HuH-7 (cell line): ENCODE measurements at places on chromosomes 7 and 10.
A peak's percentile ranks its signal among the peaks of the same experiment; 100 is the strongest.

DNA sequence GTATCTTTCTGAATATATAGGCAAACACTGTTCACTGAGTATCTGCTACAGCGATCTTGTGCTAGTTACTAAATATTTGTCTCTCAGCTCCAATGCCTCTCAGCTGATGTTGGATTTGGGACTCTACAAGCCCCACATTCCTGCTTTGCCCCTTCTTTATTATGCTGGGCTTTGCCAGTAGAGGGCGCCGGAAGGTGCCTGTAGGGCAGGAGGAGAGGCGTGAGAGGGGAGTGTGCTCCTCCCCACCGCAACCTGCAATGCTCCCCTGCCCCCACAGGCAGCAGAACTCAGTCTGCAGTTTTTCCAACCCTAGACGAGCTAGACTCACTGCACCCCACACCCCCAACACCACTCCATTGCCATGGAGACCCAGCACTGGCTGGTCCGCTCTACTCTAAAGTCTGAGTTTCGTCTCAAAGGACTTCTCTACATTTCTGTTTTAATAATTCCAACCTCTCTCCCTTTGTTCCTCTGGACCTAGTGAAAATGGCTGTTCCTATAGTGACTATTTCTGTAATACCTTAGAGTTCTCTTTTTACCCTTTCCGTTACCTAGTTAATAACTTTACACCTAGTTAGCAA, 337.6 kb downstream of the CCSER2 start:
- DNase-seq = peak; percentile 37

DNA sequence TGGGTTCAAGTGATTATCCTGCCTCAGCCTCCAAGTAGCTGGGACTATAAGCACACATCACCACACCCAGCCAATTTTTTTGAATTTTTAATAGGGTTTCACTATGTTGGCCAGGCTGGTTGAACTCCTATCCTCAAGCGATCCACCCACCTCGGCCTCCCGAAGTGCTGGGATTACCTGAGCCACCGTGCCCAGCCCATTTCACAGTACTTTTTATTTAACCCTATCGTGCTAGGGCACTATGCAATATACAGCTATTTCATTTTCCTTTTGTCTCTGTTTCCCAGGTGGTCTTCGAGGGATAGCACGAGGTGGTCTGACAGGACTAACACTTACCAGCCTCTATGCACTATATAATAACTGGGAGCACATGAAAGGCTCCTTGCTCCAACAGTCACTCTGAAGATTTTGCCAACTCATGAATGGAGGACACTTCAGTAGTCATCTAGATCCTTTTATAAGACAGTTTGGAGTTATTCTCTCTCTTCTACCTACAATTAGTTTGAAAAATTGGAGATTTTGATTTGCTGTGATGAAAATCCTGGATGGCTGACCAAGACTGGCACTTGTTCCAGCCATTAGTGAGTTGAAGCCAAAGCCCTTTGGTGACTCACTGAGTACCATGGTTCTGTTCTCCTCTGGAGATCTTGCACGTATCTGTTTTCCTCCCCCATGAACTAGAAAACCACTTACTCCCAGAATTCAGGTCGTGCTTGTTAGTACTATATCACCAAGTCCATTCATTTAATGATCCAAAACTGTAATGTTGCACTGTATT, 27.3 kb downstream of the NCOA4 start:
- no peak for DNase-seq

- peak; percentile 63 for DNase-seq
Measured at GRCh38 chr10:47361293-47361692, 13.1 kb downstream of the RBP3 start.

DNA sequence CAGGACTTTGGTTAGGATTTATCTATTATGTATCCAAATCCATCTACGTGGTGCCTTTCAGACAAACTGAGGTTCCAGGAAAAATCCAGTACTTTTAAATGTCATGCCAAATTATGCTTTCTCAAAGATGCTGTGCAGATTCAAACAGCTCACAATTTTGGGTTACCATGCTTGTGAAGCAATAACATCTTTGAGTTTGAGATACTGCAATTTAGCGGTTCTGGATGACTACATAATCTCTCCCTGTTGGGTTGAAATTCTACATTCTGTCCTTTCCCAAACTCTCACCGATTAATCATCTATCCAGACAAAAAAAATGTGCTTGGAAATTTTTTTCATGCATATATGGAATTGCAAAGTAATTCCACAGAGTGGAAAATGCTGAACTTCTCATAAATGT, 3.5 kb downstream of the RHOBTB1 start:
- DNase-seq = no peak

DNA sequence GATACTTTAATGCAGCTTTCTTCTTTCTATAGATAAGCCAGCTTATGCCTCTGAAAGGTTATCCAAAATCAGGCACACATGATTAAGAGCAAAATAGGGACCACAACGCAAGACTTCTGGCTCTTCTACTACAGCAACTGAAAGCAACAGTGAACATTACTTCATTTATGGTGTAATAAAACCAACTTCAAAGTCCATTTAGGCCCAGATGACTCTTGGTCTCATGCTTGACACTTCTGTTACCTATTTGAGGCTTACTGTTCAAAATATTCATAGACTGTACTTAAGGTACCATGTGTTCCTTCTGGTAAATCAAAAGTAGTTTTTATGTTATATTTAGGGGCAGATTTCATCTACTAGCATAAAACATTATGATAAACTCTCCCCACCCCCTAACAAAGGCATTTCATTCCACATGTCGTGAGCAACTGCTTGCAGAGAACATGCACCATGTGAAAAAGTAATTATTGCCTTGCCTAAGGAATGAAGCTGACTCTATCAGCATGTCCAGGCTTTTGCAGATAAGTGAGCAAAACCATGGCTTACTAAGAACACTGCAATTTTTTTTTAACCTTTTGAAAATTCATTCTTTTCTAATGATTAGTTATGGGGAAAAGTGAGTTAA, 154.9 kb upstream of the ITGB1 start:
- DNase-seq = no peak

GRCh38 chr10:29056729-29057128, 232.1 kb upstream of the LYZL1 start:
- no peak for DNase-seq

DNA sequence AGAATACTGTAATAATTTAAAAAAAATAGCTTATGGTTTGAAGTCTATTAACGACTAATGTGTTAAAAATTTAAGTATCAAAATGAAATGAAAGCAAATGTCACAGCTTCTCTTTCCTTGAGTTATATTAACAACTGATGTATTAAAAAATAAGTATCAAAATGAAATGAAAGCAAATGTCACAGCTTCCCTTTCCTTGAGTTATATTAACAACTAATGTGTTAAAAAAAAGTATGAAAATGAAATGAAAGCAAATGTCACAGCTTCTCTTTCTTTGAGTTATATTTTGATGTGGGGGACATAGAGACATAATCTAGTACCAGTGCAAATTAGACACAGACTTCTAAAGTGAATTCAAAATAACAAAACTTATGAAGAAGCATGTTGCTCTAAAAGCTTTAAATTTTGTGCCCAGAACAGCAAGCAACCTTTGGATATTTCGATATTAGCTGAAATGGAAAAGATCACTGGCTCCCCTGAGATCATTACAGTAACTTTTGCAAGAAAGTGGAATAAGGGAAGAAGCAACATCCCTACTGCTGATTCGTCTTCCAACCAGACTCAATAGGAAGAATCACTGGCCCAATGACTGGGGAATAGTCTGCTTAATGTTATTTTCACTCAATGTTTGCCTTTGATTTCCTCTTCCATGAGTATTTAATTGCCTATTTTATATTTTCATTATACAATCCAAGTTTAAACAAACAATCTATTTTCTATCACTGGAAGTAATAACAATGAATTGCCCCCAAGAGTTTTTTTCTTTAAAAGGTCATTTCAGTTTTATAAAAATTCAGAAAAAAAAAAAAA, 8.0 kb downstream of the SKAP2 start:
- no peak for DNase-seq

GRCh38 chr7:52586704-52587103, 448.7 kb upstream of the POM121L12 start:
- DNase-seq = no peak

DNA sequence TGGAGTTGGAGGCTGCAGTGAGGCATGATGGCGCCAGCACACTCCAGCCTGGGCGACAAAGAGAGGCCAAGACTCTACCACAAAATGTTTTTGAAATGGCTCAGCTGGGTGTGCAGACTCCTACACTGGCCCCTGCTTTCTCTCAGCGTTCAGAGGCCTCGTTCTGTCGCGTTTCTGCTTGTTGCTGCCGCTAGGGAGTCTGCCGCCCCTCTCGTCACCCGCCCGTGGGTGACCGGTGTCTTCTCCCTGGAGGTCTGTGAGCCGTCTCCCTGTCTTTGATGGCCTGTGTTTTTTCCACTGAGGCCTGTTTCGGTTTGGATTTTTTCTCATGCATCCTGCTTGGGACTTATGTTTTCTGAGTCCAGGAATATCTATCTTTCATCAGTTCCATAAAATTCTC, 23.6 kb upstream of the UNCX start:
- DNase-seq = no peak

DNA sequence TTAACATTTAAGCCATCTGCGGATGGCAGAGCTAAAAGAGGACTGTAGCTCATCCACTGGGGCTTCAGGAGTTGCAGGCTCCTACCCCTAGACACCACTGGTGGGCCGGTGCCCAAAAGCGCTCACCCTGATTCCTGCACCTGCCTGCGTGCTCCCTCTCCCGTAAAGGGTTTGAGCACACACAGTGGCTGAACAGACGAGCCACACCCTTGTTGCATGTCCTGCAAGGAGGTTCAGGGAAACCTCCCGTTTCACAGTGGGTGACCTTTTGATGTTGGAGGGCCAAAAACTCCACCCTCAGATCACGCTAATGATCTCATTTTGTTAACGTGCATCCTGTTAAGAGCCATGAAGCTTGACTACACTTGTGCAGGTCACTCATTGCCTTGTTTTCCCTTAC, 37.9 kb downstream of the SYPL1 start:
- DNase-seq = no peak

DNA sequence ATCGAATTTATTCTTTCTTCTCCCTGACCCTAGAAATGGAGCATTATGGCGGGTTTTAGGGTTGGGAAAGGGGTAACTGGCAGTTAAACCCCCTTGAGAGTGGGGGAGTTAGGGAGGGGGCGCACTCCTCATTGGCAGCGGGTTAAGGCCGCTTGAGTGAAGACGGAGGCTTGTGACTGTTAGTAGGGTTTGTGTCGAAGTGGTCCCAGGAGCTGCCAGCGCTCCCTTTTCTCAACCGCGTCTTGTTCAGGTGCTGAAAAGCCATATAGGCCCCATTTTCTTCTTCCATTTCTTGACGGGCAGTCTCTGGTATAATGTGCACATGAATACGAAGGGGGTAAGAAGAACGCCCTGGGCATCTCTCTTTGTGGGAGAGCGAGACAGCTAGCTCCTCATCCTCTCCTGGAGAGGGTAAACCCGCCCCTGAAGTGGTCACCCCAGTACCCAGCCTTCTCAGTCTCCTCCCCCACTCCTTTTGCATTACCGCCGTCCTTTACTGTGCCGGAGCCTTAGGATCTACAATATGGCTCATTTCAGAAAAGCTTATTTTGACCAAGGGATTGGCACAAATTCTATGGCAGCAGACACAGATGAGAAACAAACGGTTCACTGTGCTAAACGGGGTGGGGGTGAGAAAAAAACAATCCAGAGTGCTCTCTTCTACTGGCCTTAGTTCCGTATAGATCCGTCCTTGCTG, 836 bp downstream of the KMT2E start:
- peak; percentile 20 for DNase-seq

GRCh38 chr10:69334302-69335062, 56.2 kb downstream of the HK1 start:
- DNase-seq = no peak

DNA sequence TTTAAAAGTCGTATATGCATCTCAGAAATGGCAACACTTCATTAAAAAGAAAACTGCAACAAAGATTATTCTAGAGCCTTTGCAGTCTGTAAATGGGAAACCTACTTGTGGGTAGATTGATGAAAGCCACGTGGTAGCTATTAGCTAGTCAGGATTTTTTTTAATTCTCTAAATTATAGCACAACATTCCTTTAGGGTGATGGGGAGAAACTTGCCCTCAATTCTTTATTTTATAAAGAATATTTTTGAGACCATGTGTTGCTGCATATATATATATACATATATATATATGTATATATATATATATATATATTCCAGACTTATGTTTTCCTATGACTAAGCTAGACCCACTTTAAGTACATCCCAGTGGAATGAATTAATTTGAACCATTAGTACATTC, 118.0 kb downstream of the PPP1R3A start:
- DNase-seq = no peak

- peak; percentile 37 for DNase-seq
Measured at GRCh38 chr7:157568770-157569584, 232.2 kb downstream of the DNAJB6 start.

- peak; percentile 83 for DNase-seq
Measured at GRCh38 chr7:21542891-21543527, at the start of gene DNAH11. TSS of gene DNAH11 (plus strand) at chr7:21543039. CDS start at chr7:21543246, 207 bp downstream.

DNA sequence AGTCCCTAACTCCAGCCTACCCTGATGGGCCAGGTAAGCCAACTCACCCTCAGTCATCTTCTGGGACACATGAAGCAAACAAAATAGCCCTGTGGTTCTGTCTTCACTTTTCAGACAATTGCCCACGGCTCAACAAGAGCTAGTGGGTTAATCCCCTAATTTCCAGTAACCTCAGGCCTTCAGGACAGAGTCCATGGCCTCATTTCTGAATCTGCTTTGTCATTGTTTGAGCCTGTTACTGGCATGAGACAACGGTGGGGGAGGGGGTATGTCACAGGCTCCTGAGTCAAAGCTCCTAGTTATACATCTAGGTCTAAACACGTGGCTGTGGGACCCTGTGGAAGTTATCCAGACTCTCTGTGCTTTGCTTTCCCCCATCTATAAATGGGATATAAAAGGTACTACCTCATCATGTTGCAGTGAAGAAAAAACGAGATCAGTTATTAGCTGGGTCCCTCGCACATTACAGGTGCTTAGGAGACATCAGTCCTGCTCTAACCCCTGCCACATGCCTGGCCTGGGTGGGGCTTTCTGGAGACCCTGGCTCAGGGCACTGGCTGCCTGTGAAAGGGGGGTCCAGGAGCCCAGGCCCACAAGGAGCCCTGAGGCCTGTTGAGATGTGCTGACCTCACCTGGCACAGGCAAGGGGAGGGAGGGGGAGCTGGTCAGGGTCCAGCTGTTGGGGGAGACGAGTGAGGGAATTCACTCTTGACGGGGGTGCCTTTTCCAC, 16.5 kb downstream of the MAT1A start:
- DNase-seq = peak; percentile 53

DNA sequence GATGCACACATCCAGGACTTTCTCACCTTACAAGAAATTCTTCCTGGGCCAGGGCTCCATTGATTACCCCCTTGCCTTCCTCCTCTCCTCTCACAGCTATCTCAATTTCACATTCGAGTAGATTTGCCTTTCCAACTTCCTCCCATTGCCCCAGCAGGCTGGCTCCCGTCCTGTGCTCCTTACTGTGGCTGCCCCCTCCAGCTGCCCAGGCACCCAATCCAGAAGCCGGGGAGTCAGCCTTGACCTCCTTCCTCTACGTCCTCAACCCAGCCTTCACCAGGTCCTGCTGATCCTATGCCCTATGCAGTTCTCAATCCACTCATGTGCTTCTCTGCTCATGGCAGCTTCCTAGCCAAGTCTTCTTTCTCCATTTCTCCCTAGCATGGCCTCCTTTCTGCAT, 85.7 kb upstream of the GPR26 start:
- DNase-seq = no peak

GRCh38 chr10:4847561-4848355, 21.8 kb downstream of the AKR1E2 start:
- DNase-seq = no peak

GRCh38 chr10:124627866-124628675, 116.1 kb downstream of the FAM53B start:
- DNase-seq = no peak
